ENCODE measurements at places on chromosomes 5 and 9.

- DNase-seq: no peak
Measured at GRCh38 chr5:135493406-135494180, 41.4 kb upstream of the TIFAB start.

DNA sequence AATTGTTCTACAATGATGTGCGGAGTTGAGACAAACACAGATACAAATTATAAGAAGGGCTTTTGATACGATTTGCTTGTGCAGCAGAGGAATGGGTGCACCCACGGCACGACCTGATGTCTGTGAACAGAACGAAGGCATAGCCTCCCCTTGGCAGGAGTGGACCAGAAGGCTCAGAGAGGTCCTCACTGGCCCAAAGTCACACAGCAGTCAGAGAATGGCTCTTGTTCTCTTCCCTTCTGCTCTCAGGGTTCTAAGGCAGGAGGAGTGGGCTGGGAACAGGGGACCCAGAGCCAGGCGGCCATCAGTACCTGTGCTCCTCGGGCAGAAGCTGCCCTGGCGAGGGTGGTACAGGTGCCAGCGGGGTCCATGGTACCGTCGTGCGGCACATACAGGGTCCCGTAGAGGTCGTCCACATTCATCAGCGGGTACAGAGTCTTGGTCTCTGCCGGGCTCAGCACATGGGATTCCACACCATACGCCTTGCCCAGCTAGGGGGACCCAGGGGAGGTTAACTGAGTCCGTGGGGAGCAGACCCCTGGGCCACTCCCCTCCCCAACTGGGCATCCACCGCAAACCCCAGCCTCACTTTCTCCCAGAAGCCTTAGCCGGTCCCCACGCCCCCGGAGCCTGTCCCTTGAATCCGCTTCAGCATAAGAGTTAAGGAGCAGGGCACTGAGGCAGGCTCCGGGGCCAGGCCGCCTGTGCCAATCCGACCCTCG, 7.0 kb downstream of the SARDH start:
- DNase-seq: no peak

DNA sequence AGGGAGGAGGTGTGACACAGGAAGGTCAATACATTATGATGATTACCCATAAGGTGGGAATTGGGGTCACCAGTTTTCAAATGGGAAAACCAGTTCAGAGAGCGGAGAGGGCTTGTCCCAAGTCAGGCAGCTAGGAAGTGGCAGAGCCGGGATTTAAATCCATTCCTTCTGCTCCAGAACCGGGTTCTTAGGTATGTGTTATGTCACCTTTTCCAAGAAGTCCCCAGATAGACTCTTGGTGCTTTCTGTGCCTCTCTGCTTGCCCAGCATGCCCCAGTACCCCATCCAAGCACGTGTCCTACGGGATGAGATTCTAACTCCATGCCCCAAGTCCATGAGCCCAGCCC, 69.9 kb downstream of the LMX1B start:
- DNase-seq: no peak

DNA sequence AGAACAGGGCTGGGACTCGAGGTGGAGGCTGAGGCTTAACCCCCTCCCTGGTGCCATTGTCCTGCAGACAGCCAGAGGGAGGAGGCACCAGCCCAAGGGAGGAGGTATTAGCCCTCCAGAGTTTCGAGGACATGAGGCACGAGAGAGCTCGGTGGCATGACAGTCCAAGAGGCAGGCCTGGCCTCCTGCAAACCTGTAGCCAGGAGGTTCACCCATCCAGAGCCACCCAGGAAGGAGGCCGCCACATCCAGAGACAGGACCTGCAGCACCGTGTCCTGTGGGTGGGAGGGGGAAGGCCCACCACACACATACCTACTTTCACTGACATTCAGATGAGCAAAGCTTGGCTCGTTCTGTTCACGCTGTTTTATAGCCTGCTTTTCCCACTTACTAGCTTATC, 75.2 kb upstream of the ADAMTS2 start:
- DNase-seq: no peak

GRCh38 chr9:36214571-36214970, 23.9 kb downstream of the CLTA start:
- DNase-seq: no peak

DNA sequence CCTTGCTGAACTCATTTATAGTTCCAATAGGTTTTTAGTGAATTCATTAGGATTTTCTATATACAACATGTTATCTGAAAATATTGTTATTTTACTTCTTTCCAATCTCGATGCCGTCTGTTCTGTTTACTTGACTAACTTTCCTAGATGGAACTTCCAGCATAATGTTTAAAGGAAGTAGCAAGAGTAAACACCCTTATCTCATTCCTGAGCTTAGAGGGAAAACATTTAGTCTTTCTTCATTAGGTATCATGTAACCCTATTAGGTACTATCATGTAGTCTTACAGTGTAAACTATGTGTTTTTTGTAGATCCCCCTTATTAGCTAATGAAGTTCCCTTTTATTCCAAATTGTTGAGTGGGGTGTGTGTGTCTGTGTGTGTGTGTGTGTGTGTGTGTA, 22.5 kb upstream of the OR2K2 start:
- DNase-seq: no peak

DNA sequence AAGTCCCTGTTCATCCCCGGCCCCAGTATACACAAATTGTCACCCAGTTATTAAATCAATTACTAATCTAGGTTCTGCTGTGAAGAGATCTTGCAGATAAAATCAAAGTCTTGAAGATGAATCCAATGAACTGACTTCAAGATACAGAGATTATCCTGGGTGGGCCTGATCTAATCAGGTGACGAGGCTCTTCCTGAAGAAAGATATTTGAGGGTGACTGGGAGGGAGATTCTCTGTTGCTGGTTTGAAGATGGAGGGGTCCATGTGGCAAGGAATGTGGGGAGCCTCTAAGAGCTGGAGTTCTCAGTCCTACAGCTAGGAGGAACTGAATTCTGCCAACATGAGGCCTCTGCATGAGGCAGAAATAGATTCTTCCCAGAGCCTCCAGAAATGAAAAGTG, 36.1 kb upstream of the ICE1 start:
- no peak for DNase-seq

- no peak for DNase-seq
Measured at GRCh38 chr9:15287309-15287708, 19.7 kb downstream of the TTC39B start.

- peak; percentile 37 for DNase-seq
Measured at GRCh38 chr5:134510970-134511795, 14.3 kb upstream of the JADE2 start.

- peak; percentile 41 for DNase-seq
Measured at GRCh38 chr9:131478421-131478868, 24.3 kb upstream of the POMT1 start.

DNA sequence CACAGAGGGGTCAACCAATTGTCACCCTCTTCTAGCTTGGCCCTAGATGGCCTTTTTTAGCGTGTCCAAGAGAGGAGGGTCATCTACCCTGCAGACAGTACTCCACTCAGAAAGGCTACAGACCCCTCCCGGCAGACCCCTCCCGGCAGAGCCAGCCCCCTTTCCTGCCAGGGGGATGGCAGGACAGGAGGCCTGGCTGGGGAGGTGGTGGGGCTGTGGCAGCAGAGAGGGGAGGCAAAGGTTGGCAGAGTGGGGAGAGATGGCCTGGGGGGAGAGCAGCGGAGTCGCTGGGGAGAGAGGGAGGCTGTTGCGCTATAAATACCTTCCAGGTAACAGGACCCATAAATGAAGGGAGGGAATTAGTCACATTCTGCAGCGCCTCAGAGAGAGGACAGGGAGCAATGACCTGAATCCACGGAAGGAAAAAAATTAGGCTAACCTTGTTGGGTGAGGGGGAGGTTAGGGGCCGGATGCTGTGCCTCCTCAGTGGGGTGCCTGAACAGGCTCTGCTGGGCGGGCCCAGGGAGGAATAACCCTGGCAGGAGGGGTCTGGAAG, 32.9 kb upstream of the PSD2 start:
- DNase-seq: no peak

GRCh38 chr9:3403315-3403714, 122.5 kb downstream of the RFX3 start:
- no peak for DNase-seq

- no peak for DNase-seq
Measured at GRCh38 chr5:102855681-102856388, 100.7 kb downstream of the PAM start.

GRCh38 chr9:73176450-73176875, 24.8 kb downstream of the ANXA1 start:
- DNase-seq: no peak

DNA sequence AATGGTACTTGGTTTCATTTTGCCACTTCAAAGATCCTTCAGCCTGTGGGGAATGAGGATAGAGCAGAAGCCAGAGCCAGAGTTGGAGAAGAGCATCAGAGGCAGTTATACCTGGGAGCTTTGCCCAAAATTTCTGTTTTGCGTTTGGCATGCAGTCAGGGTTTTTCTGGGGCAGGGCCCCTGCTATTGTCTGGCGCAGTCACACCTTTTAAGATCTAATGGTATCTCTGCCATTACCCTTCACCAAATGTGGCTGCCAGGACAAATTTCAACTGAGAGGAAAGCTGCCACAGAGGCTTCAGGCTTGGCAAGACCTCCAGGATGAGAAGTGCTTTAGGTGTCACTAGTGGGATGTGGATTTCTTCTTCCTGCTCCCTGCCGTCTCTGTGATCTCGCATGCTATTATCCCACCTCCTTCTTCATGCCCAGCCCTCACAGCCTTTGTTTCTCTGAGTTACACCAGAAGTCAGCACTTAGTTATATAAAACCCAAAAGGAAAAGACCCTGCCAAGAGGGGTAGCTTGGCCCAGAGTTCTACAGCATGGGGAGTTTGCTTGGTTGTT, 357.0 kb downstream of the TLE4 start:
- DNase-seq: no peak

DNA sequence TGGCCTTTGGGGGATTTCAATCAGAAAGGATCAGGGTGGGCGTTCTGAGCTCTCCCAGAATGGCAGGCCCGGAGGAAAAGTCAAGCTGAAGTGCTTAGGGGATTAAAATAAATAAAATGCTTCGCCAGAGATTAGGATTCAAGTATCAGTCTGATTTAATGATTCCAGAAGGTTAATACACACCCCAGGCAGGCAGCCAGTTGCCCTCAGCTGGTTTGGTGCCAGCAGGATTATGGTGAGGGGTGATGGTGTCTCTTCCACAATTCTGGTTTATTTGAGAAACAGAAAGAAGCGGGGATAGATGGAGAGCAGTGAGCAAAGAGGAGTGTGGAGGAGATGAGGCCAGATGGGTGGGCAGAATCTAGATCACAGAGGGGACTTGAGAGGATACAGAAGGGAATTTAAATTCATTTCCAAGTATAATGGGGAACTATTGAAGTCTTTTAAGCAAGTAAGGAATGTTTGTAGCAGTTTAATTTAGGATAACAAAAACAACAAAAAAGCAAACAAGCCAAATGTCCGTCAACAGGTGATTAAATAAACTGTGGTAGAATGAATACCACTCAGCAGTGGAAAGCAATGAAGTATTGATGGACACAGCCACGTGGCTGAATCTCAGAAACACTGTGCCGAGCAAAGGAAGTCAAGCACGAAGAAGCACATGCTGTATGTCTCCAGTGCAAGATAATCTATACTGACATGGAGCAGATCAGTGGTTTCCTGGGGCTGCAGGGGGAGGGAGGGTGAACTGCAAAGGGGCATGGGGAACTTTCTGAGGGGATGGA, 297.7 kb downstream of the MSX2 start:
- no peak for DNase-seq

DNA sequence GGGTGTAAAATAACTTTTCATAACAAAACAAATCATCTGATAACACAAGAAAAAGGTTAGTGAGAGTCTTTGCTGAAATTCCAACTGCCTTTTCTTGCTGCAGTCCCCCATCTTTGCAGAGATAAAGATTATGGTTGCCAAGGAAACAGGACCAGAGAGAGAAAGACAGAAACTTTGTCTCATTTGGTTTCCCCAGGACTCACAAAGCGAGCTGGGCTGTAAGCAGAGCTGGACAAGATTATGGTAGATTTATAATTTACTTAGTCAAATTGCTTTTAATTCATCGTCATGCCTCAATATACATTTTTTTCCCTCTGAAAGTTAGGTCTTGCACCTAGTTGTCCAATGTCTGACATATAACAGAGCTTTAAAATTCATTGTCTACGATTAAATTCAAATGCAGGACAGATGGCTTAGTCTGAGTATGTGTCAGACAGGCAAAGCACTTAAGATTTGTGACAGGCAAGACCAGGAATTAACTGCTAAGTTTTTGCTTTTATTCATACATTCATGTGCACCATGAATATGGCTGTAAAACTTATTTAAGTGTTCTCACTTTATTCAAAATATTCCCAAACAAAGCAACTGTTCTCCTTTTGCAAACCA, 17.4 kb downstream of the ENC1 start:
- DNase-seq: no peak

DNA sequence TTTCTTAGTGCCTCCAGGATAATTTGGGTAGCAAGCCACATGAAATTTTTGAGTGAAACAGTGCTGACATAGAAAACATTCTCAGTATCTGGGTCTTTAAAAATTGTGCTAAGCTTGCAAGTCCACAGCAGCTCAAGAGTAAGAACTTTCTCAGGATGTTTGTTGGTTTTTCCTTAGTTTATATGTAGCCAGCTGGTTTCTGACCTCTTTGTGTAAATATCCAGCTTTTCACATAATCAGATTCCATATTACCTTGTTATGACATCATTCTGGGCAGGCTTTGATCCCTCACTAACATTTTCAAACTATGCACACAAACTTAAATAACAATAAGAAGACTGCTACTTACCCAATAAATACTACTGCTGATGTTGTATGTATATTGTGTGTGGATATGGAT, 82.9 kb upstream of the VCAN start:
- no peak for DNase-seq

DNA sequence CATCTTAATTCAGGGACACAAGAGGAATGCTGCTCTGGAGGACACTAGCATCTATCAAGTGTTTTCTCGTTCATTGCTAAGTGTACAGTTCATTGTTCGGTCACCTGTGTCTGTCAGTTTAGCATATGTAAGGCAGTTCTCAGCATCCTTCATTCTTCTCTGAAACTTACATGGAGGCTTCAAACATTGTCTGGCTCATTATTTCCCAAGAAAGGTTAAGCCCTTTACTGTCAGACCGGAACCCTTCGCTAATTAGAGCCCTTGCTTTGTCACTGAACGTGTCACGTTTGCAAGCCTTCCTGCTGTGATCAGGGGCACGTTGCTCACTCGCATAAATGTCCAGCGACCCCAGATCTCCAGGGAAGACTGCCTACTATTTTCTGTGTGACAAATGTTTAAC, 62.3 kb upstream of the RIOK2 start:
- no peak for DNase-seq

GRCh38 chr9:38182321-38182720, 113.3 kb upstream of the SHB start:
- no peak for DNase-seq

DNA sequence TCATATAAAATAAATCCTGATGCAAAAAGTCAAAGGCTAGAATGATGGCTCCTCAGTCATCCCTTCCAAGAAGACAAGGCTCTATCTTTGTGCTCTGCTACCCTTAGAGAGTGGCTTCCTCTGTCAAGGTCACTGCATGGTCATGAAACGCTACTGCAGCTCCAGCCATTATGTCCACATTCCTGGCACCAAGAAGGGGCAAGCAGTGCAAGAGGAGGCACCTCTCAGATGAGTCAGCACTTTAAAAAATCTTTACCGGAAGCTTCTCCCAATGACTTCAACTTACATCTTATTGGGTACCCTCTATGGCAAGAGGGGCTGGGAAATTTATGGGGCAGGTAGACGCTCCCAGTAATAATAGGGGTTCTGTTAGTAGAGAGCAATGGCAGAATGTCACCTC, 129.5 kb upstream of the CPEB4 start:
- no peak for DNase-seq

GRCh38 chr5:76388236-76388635, 14.8 kb upstream of the IQGAP2 start:
- DNase-seq: no peak

GRCh38 chr5:40223884-40224402, 455.8 kb upstream of the PTGER4 start:
- DNase-seq: no peak

All from activated T-cell treated with anti-CD3 and anti-CD28 coated beads for 48 hours (primary cell).